Spleen (tissue), 13 donors: ENCODE measurements at places on chromosomes 1 and 21.

DNA sequence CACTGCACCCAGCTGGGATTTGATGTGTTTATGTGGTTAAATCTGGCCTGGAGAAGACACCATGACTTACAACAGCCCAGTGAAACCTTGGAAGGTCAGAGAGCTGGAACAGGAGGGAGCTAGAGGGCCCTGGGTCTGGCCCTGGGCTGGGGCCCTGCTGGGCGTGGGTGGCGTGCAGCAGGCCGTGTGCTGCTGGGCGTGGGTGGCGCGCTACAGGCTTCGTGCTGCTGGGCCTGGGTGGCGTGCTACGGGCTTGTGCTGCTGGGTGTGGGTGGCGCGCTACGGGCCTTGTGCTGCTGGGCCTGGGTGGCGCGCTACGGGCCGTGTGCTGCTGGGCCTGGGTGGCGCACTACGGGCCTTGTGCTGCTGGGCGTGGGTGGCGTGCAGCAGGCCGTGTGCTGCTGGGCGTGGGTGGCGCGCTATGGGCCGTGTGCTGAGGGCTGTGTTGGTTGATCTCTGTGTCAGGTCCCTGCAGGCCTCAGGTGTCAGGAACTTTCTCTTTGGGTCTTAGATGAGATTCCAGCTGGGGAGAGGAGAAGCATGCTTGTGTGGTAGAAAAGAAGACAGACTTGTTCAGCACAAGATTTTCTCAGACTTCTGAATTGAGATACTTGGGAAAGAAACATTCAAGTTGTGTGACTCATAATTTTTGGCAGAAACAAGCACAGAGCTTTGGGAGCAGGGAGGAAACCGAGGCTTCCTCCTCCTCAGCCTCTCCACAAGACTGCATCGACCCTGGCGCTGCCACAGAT is 66.0 kb downstream of the COL18A1 start:
- peak; percentile 64 for DNase-seq

GRCh38 chr1:169271098-169271497 is 96.5 kb downstream of the NME7 start:
- DNase-seq = no peak

- no peak for DNase-seq
Observed at GRCh38 chr1:76210160-76210559, 135.6 kb downstream of the ST6GALNAC3 start.

DNA sequence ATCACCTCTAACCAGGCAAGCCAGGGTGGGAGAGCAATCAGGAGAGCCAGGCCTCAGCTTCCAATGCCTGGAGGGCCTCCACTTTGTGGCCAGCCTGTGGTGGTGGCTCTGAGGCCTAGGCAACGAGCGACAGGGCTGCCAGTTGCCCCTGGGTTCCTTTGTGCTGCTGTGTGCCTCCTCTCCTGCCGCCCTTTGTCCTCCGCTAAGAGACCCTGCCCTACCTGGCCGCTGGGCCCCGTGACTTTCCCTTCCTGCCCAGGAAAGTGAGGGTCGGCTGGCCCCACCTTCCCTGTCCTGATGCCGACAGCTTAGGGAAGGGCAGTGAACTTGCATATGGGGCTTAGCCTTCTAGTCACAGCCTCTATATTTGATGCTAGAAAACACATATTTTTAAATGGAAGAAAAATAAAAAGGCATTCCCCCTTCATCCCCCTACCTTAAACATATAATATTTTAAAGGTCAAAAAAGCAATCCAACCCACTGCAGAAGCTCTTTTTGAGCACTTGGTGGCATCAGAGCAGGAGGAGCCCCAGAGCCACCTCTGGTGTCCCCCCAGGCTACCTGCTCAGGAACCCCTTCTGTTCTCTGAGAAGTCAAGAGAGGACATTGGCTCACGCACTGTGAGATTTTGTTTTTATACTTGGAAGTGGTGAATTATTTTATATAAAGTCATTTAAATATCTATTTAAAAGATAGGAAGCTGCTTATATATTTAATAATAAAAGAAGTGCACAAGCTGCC is 19.8 kb downstream of the CSF1 start:
- DNase-seq = peak; percentile 13
